Chondrocyte (in vitro differentiated cells): ENCODE measurements at places on chromosomes 2 and 18.
A peak's percentile ranks its signal among the peaks of the same experiment; 100 is the strongest.

DNA sequence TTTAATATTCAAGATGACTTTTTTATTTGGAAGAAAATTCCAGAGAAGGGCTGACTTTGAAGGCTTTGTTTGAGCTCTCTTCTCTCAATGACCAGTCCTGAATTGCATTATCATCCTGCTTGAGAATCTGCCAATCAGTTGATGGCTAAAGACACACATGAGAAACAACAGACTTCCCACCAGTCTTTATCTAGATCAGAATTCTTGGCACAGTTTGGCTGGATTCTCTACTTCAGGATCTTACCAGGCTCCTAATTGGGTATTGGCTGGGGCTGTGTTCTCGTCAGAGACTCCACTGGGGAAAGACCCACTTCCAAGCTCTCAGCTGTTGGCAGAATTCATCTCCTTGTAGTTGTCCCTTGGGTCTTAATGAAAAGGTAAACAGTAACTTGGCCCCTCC is 86.0 kb downstream of the WDSUB1 start:
- no peak for DNase-seq

DNA sequence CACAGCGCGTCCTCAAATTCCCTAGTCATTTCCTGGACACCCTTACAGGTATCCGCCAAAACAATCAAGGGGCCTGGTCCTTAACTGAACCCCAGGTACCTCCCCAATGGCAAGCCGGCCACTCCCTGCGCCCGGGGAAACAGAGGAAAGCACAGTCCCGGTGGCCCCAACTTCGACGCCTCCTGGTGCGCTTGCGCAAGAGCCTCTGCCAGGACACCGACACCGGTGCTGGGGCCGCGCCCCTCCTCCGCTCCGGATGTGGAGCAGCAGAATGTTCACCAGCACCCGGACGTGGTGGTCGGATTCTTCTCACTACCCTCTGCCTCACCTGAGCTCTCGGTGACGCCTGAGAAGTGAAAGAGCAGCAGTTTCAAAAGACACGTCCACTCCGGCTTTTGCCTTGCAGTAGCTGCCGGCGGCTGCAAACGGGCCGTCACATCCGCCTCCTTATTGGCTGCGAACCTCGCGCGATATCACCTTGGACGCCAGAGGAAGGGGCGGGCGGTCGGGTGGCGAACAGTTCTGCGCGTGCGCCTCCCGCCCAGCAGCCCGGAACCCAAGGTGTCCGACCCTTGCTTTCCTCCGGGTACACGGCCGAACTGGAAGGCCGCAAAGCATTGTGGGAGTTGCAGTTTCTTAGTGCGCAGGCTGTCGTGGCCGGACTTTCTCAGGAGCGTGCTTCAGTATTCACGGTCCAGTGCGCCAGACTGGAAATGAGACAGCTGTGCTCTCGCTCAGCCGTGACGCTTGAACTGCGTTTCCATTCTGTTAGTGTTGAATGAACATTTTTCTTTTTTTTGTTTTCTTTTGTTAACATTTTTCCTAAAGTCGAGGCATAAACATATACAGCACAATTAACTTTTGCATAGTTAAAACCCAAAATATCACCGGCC is at the start of gene TXNDC9:
Gene TXNDC9 (minus strand): TSS at position 423 of the 893 bp plus-strand sequence. CDS start 3,123 bp downstream, outside the sequence.
- DNase-seq, result peak; percentile 100

DNA sequence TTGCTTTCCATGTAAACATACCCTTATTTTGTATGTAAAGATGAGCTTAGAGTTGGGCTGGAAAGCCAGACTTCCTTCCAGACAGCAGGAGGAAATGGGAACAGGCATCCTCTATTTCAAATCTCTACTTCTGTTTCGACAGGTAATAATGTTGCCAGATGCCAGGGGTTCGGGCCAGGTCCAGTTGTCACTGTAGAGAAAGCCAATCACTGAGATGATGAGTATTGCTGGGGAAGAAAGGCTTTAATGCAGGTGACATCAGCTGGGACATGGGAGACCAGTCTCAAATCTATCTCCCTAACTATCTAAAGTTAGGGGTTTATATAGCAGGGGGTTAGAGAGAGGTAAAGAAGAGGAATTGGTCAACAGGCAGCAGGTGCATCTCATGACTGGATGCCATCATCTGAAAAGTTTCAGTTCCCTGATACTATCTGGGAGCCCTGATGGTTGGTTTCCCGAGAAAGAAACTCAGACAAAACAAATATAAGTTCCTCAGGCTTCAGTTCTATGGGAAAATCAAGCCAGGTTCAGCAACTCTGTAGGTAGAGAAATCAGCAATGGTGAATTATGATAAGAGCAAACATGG is 9.3 kb upstream of the MTCL1 start:
- no peak for DNase-seq

DNA sequence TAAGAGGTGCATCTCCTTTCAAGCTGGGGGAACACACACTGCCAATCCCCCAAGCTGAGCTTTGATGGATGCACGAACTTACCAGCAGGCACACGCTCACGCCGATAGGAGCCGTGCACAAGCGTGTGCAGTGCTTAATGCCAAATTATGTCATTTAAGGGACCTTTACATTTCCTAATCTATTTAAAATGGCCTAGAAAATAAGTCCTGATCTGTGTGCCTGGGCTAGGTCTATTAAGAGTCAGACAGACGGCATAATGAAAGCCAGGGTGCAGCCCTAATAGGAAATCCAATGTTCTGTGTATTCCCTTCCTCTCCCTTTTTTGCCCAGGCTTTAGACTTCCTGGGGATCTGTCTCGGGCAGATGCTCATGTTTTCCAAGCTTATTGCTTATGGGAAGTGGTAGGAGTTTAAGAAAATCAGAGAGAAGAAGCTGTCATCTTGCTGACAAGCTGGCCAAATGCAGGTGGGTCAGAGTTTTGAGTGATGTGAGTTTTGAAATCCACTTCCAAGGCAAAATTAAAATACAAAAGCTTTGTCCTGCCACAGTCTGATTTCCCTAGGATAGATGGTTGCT is 142.6 kb downstream of the MYT1L start:
- no peak for DNase-seq

- peak; percentile 79 for DNase-seq
Observed at GRCh38 chr18:12290086-12290485, 18.0 kb upstream of the TUBB6 start.

GRCh38 chr2:55161295-55162210 is 70.5 kb downstream of the CLHC1 start:
- no peak for DNase-seq
